ENCODE measurements at places on chromosomes 1 and 21. TPM values are rescaled to one million over a fixed set of nuclear protein-coding genes. Genes with fewer than 3 reads are reported as not detected.

TRIM58 gene
- total RNA-seq, result 7.0 TPM

ATF3 gene
- total RNA-seq, result 63.8 TPM

- H3K27me3 ChIP-seq, result no peaks in the 10 kb centered on the region
- H3K36me3 ChIP-seq, result no peaks in the 10 kb centered on the region
These were observed 320.7 kb downstream of the AJAP1 start for GRCh38 chr1:4974981-4975685.

GRCh38 chr1:48817505-48818114, 40.9 kb upstream of the BEND5 start:
- no peaks in the 10 kb centered on the region for H3K36me3 ChIP-seq
- no peaks in the 10 kb centered on the region for H3K4me1 ChIP-seq
- H3K27me3 ChIP-seq, result no peaks in the 10 kb centered on the region
- no peak overlapping the region for H3K4me3 ChIP-seq
- DNase-seq, result peak; percentile 56
- H3K27ac ChIP-seq, result no peak overlapping the region

XCL2 gene
- 4.5 TPM for total RNA-seq

DNA sequence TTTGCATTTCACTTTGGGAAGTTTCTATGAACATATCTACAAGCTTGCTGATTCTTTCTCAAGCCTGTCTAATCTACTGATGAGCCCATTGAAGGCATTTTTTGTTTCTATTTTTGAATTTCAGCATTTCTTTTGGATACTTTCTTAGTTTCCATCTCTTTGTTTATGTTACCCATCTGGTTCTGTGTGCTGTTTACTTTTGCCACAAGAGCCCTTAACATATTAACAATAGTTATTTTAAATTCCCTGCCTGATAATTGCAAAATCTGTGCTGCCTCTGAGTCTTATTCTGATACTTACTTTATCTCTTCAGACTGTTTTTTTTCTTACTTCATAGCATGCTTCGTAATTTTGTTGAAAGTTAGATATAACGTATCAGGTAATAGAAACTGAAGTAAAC, 75.8 kb upstream of the ZRANB2 start:
- no peaks in the 10 kb centered on the region for H3K36me3 ChIP-seq
- no peak for DNase-seq
- no peaks in the 10 kb centered on the region for H3K27me3 ChIP-seq
- H3K4me3 ChIP-seq, result no peak overlapping the region

- H3K4me1 ChIP-seq, result peaks cover 12% of the 10 kb centered on the region
- no peak for DNase-seq
- H3K27ac ChIP-seq, result no peak overlapping the region
- no peaks in the 10 kb centered on the region for H3K36me3 ChIP-seq
- no peak overlapping the region for H3K4me3 ChIP-seq
- peaks cover 97% of the 10 kb centered on the region for H3K27me3 ChIP-seq
These were observed 5.6 kb downstream of the C1orf53 start for GRCh38 chr1:197907846-197908616.

ANGPTL3 gene
- total RNA-seq, result not detected

DNA sequence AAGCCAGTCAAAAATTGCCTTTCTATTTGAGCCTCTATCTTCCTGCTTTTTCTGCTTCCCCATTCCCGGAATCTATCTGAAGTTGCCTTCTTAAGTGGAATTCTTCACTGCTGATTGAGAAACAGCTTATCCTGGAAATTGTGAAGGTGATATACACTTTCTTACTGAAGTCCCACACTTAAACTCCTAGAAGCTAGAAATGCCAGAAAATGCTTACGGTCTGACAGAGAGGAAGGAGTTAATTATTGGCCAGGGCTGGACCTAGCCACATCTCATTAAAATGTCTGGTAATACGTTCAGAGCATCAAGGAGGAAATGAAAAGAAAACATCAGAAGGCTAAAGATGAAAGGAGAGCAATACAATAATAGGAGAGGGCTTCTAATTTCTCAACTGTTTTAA, 292.5 kb upstream of the SNX7 start:
- H3K36me3 ChIP-seq, result no peaks in the 10 kb centered on the region
- no peak overlapping the region for H3K27ac ChIP-seq
- no peaks in the 10 kb centered on the region for H3K27me3 ChIP-seq
- H3K4me1 ChIP-seq, result peaks cover 5% of the 10 kb centered on the region
